ENCODE measurements at places on chromosomes 4 and X.
A peak's percentile ranks its signal among the peaks of the same experiment; 100 is the strongest.

DNA sequence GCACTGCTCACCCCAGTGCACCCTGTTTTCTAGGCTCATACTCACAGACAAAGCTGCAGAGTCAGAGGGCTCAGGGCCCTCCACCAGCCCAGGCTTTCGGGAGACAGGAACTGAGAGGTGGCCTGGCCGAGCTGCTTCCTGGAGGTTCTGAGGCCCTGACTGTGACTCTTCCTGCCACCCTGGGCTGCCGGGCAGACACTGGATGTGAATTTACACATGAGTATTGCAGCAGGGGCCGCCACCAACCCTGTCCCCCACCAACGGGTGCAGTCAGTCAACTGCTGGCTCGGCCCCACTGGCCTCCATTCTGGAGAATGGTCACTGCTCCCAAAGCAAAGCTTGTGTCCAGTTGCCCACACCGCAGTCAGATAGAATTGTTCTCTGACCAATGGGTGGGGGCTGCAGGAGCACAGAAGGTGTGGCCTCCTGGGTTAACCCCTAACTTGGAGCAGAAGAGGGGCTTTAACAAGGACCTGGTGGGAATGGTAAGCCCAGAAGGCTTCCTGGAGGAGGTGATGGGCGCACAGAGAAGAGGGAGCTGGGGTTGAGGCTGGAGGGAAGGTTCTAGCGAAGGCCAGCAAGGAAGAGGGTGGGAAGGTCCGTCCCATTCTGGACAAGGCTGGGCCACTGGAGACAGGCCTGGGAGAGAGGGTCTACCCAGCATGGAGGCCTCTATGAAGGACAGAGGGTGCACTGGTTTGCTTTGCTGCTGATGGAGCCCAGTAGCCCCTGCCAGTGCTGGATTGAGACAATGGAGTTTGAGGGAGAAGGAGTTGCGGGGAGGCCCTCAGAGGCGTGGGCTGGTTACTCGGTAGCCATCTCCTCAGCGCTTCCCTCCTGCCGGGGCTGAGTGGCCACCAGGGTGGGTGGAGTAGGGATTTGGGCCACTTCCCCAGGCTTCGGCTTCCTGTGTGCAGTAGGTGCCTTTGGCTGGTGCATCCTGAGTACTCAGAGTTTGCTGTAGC is 135.3 kb downstream of the CPZ start:
- H3K27ac ChIP-seq = peak overlapping the region; percentile 68
- peaks cover 25% of the 10 kb centered on the region for H3K27me3 ChIP-seq
- DNase-seq = no peak
- H3K36me3 ChIP-seq = no peaks in the 10 kb centered on the region
- H3K4me1 ChIP-seq = peaks cover 5% of the 10 kb centered on the region
- H3K4me3 ChIP-seq = no peak overlapping the region

GRCh38 chr4:40144716-40145115 is 52.1 kb upstream of the RHOH start:
- no peaks in the 10 kb centered on the region for H3K4me1 ChIP-seq
- H3K4me3 ChIP-seq = no peak overlapping the region
- no peaks in the 10 kb centered on the region for H3K27me3 ChIP-seq
- DNase-seq = no peak

- no peaks in the 10 kb centered on the region for H3K36me3 ChIP-seq
- H3K27ac ChIP-seq = no peak overlapping the region
- H3K27me3 ChIP-seq = peaks cover 29% of the 10 kb centered on the region
Observed at GRCh38 chr4:165540206-165540830, 161.5 kb downstream of the CPE start.

DNA sequence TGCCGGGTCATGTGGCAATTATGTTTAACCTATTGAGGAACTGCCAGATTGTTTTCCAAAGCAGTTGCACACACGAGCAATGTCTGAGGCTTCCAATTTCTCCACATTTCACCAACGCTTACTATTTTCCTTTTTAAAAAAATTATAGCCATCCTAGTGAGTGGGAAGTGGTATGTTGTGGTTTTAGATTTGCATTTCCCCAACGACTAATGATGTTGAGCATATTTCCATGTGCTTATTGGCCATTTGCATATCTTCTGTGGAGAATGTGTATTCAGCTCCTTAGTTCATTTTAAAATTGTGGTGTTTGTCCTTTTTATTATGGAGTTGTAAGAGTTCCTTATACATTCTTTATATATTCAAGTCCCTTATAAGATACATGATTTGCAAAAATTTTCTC is 60.2 kb downstream of the MTMR1 start:
- DNase-seq = no peak

DNA sequence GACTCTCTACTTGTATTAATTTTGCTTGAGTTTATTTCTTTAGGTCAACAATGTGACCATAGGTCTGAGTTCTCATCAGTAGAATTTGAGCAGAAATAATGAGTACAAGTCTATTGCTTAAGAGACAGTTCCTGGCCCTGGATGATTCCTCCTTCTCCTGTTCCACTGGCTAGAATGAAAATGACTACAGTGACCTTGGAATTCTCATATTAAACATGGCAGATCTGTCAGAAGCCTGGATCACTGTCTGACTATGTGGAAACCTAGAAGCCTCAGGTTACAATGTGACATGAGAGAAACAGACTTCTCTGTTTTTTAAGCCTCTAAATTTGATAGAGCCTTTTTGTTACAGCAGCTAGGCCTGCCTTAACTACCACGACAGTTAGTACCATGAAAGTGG is 82.9 kb upstream of the MED14 start:
- no peaks in the 10 kb centered on the region for H3K4me1 ChIP-seq
- H3K27me3 ChIP-seq = no peaks in the 10 kb centered on the region
- no peaks in the 10 kb centered on the region for H3K36me3 ChIP-seq
- H3K27ac ChIP-seq = no peak overlapping the region
- DNase-seq = no peak

GRCh38 chr4:185201977-185202962 is 1.5 kb downstream of the CFAP97 start:
- H3K4me3 ChIP-seq = peak overlapping the region; percentile 90
- peak; percentile 38 for DNase-seq
- peak overlapping the region; percentile 96 for H3K27ac ChIP-seq
- H3K27me3 ChIP-seq = no peaks in the 10 kb centered on the region
- peaks cover 45% of the 10 kb centered on the region for H3K4me1 ChIP-seq

DNA sequence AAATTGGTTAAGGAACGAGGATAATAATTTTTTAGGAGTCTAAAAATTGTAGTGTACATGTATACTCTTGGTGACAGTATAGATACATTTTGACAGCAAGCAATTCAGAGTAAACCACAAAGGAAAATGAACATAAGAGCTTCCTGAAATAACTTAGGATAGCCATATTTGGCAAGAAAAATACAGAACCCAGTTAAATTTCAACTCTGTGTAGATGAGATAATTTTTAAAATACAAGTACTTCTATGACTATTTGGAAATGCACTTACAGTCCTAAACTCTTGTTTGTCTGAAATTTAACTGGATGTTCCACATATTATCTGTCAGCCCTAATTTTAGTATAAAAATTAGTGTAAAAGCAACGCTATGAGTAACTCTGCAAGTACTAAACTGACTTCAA is 124.4 kb upstream of the PCDH18 start:
- H3K27me3 ChIP-seq = no peaks in the 10 kb centered on the region
- H3K27ac ChIP-seq = no peak overlapping the region
- H3K4me3 ChIP-seq = no peak overlapping the region

Measured in central memory CD8-positive, alpha-beta T cell (primary cell).